Muscle of leg (tissue), 16 donors: ENCODE measurements at places on chromosomes 12 and 14. TPM values are rescaled to one million over a fixed set of nuclear protein-coding genes. Genes with fewer than 3 reads are reported as not detected.

The SERPINA12 gene
- not detected for total RNA-seq

The DLGAP5 gene
- total RNA-seq, result 12.4 TPM

The AEBP2 gene
- total RNA-seq, result 28.8 TPM

The RNU4-1 gene
- total RNA-seq, result 636 TPM

The ANO2 gene
- total RNA-seq, result 3.4 TPM

The SUOX gene
- 19.3 TPM for total RNA-seq

The BCL11B gene
- 1.2 TPM for total RNA-seq

The CACNB3 gene
- total RNA-seq, result 10.6 TPM

The TOMM20L gene
- total RNA-seq, result not detected

The FBRSL1 gene
- total RNA-seq, result 6.9 TPM

The C1QL4 gene
- total RNA-seq, result 0.27 TPM

- no peaks in the 10 kb centered on the region for H3K27me3 ChIP-seq
- DNase-seq, result peak; percentile 73
- no peaks in the 10 kb centered on the region for H3K4me1 ChIP-seq
- H3K36me3 ChIP-seq, result no peaks in the 10 kb centered on the region
These were observed 234.7 kb downstream of the CCDC91 start for GRCh38 chr12:28424965-28425364.

- H3K27me3 ChIP-seq, result no peaks in the 10 kb centered on the region
- peaks cover 20% of the 10 kb centered on the region for H3K36me3 ChIP-seq
- peak overlapping the region; percentile 86 for H3K4me3 ChIP-seq
- no peak overlapping the region for H3K27ac ChIP-seq
- H3K4me1 ChIP-seq, result peaks cover 11% of the 10 kb centered on the region
- no peak for DNase-seq
These were observed 963 bp downstream of the TCTN2 start for GRCh38 chr12:123671876-123672275.

GRCh38 chr12:43912859-43913258, 77.0 kb downstream of the TMEM117 start:
- H3K4me1 ChIP-seq, result no peaks in the 10 kb centered on the region
- no peak overlapping the region for H3K27ac ChIP-seq
- no peaks in the 10 kb centered on the region for H3K36me3 ChIP-seq
- H3K4me3 ChIP-seq, result no peak overlapping the region
- H3K27me3 ChIP-seq, result no peaks in the 10 kb centered on the region
- no peak for DNase-seq

- peak overlapping the region; percentile 94 for H3K27ac ChIP-seq
- DNase-seq, result peak; percentile 80
- no peaks in the 10 kb centered on the region for H3K27me3 ChIP-seq
- H3K4me3 ChIP-seq, result peak overlapping the region; percentile 71
These were observed 716 bp downstream of the HSP90AA1 start for GRCh38 chr14:102085948-102086708.

GRCh38 chr12:64184216-64184615, 37.9 kb downstream of the KICS2 start:
- H3K27ac ChIP-seq, result no peak overlapping the region
- no peaks in the 10 kb centered on the region for H3K27me3 ChIP-seq
- H3K4me1 ChIP-seq, result no peaks in the 10 kb centered on the region
- no peaks in the 10 kb centered on the region for H3K36me3 ChIP-seq
- DNase-seq, result no peak
- H3K4me3 ChIP-seq, result no peak overlapping the region

GRCh38 chr12:127107744-127108143, 1159.2 kb upstream of the TMEM132C start:
- H3K27ac ChIP-seq, result no peak overlapping the region
- H3K4me1 ChIP-seq, result no peaks in the 10 kb centered on the region
- no peaks in the 10 kb centered on the region for H3K36me3 ChIP-seq
- no peaks in the 10 kb centered on the region for H3K27me3 ChIP-seq

DNA sequence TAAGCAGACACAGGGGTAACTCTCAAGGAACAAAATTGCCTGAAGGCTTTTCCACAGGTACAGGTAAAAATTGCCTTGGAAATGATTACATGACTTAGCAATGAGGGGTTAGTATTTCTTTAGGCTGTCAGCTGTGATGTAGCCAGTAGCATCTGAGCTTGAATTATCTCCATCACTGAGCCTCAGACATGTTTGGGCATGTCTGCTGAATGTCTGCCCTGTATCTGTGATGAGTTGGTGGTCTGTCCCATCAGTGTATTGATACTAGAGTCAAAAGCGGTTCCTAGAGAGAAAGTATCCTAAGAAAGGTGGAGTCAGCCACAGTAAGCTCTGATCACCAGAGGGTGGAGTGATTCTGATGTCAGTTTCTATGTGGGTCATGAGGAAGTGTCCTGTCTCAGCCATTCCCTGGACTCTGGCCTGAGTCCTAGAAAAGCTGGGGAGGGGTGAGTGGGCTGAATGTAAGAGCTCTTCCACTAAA, 16.3 kb downstream of the AKAP6 start:
- no peak overlapping the region for H3K4me3 ChIP-seq
- H3K36me3 ChIP-seq, result no peaks in the 10 kb centered on the region
- H3K27ac ChIP-seq, result no peak overlapping the region
- DNase-seq, result peak; percentile 69
- no peaks in the 10 kb centered on the region for H3K27me3 ChIP-seq

GRCh38 chr12:126347421-126347820, 1282.2 kb downstream of the AACS start:
- H3K27ac ChIP-seq, result no peak overlapping the region
- H3K4me1 ChIP-seq, result no peaks in the 10 kb centered on the region
- H3K27me3 ChIP-seq, result no peaks in the 10 kb centered on the region
- H3K4me3 ChIP-seq, result no peak overlapping the region

- peaks cover 8% of the 10 kb centered on the region for H3K4me1 ChIP-seq
- H3K27ac ChIP-seq, result peak overlapping the region; percentile 99
- no peaks in the 10 kb centered on the region for H3K27me3 ChIP-seq
- DNase-seq, result peak; percentile 60
- peak overlapping the region; percentile 90 for H3K4me3 ChIP-seq
These were observed 790 bp downstream of the GTF2A1 start for GRCh38 chr14:81219759-81220579.

GRCh38 chr12:14854586-14855183, 11.4 kb upstream of the ART4 start:
- peaks cover 2% of the 10 kb centered on the region for H3K4me1 ChIP-seq
- no peaks in the 10 kb centered on the region for H3K36me3 ChIP-seq
- H3K27ac ChIP-seq, result peak overlapping the region; percentile 64
- DNase-seq, result peak; percentile 83

DNA sequence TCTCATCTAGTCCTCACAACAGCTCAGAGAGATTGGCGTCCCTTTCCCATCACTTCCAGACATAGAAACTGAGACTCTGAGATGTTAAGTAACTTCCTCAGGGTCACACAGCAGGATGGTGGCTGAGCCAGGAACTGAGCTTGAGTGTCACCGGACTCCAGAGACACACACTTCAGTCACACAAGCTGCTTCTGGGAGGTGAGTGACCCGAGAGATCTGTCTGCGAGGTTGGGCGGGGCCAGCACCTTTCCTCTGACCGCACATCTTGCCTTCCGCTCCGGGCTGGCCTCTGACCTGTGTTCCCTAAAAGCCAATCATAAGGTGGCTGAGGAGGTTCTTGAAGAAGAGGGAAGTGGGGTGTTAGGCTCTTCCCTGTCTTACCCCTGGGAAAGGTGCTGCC, 72.2 kb downstream of the ADCK1 start:
- H3K27me3 ChIP-seq, result no peaks in the 10 kb centered on the region
- no peak overlapping the region for H3K4me3 ChIP-seq
- no peaks in the 10 kb centered on the region for H3K36me3 ChIP-seq
- H3K27ac ChIP-seq, result no peak overlapping the region
- DNase-seq, result no peak
- H3K4me1 ChIP-seq, result no peaks in the 10 kb centered on the region

- no peak overlapping the region for H3K27ac ChIP-seq
- no peaks in the 10 kb centered on the region for H3K27me3 ChIP-seq
- DNase-seq, result no peak
These were observed 84.5 kb upstream of the CDKN3 start for GRCh38 chr14:54312166-54312801.

DNA sequence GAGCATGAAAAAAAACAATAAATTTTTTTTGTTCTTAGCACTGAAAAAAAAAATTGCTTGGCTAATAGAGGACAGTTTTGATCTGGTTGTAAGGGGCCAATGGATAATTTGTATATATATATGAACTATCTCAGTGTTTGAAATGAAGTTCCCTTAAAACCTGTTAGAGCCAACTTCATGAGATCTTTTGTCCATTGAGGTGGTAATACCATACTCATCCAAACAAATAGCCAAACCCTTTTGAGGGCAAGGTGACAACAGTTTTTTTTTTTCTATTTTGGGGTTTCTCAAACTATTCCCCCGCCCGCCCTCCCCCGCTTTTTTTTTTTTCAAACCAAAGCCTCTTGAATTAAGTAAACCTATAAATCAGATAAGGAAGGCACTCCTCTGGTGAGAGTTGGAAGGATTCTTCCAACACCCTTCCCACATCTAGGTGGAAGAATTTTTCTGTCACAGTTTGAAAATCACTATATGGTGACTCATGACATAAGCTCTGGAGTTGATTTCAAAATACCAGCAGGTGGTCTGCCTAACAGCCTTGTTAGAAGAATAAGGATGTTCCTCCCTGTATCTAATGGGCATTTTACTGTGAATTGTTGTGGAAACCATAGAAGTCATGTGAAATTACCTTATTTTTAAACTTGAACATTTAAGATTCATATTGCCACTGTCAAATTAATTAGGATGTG, 10.2 kb downstream of the ARHGAP5 start:
- no peaks in the 10 kb centered on the region for H3K27me3 ChIP-seq
- no peak overlapping the region for H3K27ac ChIP-seq
- no peak overlapping the region for H3K4me3 ChIP-seq
- H3K4me1 ChIP-seq, result no peaks in the 10 kb centered on the region

DNA sequence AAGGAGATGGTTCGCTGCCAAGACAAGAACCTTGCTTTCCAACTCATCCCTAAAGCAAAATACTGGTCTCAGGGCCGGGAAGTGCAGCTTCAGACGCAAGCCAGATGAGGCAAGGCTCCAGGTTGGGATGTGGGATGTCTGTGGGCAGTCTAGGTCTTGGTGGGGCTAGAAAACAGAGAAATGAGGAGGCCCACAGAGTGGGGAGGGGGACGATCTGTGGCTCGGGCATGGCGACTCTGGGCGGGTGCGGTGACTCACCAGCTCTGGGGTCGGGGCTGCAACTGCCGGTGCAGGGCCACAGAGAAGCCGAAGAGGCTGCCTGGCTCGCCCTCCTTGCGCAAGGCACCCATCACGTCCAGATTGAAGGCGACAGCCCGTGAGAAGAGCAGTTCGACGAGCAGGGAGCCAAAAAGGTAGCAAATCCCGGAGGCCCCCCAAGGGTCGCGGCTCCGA, 459 bp downstream of the ITGA7 start:
- peaks cover 6% of the 10 kb centered on the region for H3K36me3 ChIP-seq
- H3K4me1 ChIP-seq, result peaks cover 69% of the 10 kb centered on the region
- H3K27ac ChIP-seq, result peak overlapping the region; percentile 94
- H3K27me3 ChIP-seq, result peaks cover 16% of the 10 kb centered on the region
- DNase-seq, result no peak
- H3K4me3 ChIP-seq, result peak overlapping the region; percentile 86

GRCh38 chr14:45095143-45095542, 11.2 kb downstream of the PRPF39 start:
- DNase-seq, result no peak
- no peaks in the 10 kb centered on the region for H3K4me1 ChIP-seq
- H3K36me3 ChIP-seq, result peaks cover 17% of the 10 kb centered on the region

DNA sequence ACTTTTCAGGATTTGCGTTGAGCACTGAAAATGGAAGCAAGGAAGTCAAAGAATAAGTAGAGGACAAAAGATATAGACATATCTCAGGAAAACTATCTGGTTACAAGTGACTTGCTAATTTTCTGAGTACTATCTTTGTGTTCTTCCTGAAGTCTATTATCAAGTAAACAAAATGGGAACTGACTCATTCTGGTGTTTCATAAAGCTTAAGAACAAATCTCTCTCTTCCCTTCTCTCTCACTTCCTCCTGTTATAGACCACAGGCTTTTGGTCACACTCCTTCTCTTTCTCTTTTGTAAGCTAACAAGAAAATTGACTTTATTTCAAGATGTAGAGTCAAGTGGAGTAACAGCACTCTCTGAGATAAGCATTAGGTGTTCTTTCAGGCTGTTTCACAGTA, 406.6 kb upstream of the SYT1 start:
- no peaks in the 10 kb centered on the region for H3K36me3 ChIP-seq
- no peaks in the 10 kb centered on the region for H3K27me3 ChIP-seq
- no peak overlapping the region for H3K4me3 ChIP-seq
- no peak overlapping the region for H3K27ac ChIP-seq

DNA sequence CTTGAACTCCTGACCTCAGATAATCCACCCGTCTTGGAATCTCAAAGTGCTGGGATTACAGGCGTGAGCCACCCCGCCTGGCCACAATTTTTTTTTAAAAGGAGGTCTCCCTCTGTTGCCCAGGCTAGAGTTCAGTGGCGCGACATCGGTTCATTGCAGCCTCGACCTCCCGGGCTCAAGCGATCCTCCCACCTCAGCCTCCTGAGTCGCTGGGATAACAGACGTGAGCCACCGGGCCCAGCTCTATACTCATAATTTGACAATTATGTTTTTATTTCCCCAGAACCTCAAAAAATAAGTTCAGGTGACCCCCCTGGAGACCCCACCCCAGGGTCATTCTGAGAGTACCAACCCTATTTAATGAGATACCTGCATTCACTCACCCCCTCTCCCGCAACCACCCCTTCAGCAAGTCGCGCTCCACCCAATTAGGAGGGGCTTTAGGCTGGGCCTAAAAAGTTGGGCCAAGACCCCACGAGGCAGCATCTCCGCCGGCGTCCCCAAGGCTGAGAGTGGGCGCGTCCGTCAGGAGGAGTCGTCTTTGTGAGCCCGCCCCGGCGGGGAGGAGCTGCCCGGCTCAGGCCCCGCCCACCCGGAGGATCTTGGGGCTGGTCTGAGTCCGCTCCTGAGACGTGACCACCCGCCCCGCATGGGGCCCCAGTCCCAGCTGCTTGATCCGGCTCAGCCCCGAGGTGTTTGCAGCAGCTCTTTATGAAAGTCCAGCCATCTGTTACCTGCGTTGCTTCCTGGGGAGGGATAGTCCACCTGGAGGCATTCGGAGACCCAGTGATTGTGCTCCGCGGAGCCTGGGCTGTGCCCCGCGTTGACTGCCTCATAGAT, at the start of gene ANKRD33:
Gene ANKRD33 (plus strand): TSS at position 628 of the 840 bp plus-strand sequence. CDS start 84 bp downstream, at position 712.
- peaks cover 18% of the 10 kb centered on the region for H3K4me1 ChIP-seq
- no peak within 1 kb of the TSS for H3K4me3 ChIP-seq
- peaks cover 3% of the 10 kb centered on the region for H3K27me3 ChIP-seq
- H3K36me3 ChIP-seq, result no peaks in the 10 kb centered on the region
- peak; percentile 65 for DNase-seq
- H3K27ac ChIP-seq, result no peak within 1 kb of the TSS
